ENCODE measurements at places on chromosomes 1 and 21.

DNA sequence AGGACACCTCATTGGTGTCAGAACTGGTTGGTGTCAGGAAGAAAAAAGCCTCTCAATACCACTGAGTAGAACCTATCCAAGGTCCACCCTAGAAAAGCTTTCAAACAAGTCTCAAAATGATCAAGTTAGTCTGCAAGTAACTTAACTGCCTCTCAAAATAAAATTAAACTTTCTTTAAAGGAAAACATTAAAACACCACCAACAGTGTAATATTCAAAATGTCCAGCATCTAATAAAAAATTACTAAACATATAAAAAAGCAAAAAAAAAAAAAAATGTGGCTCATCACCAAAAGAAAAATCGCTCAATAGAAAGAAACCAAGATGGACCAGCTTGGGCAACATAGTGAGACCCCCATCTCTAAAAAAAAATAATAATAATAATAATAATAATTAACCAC lies 18.7 kb upstream of the OLFML2B start:
- no peak for DNase-seq

DNA sequence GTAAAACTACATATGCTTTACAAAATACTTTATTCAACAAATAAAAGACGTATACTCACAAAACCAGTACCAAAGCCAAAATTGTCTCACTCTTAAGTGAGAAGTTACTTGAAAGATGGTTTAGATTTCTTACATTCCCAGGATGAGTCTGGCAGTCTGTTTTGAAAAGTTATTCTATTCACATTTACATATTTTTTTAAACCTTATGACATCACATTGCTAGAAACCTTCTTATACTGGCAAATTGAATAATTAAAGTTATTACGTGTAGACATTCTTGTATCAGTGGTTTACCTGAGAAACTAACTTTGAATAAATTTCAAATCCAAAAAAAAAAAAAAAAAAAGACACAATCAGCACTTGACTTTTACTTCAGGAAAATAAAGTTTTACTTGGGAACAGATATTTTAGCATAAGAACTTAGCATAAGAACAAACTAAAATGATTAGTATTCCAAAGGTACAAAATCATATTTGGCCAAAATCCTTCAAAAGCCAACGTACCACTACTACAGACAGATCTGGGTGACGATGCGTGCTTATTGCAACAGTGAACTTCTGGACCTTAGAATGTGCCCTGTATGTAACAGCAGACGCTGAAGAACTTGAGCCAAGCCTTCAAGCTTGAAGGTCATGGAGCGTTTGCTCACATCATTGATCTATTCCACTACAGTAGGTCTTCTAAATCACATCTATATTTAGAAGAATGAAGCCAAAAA lies 2.5 kb downstream of the CDC42BPA start:
- peak; percentile 61 for DNase-seq

- no peak for DNase-seq
Measured at GRCh38 chr1:172143384-172144055, 277.0 kb upstream of the C1orf105 start.

GRCh38 chr21:40165773-40166070 lies 298.5 kb downstream of the PCP4 start:
- no peak for DNase-seq

- DNase-seq: peak; percentile 84
Measured at GRCh38 chr1:84851839-84852238, 41.2 kb downstream of the LPAR3 start.

DNA sequence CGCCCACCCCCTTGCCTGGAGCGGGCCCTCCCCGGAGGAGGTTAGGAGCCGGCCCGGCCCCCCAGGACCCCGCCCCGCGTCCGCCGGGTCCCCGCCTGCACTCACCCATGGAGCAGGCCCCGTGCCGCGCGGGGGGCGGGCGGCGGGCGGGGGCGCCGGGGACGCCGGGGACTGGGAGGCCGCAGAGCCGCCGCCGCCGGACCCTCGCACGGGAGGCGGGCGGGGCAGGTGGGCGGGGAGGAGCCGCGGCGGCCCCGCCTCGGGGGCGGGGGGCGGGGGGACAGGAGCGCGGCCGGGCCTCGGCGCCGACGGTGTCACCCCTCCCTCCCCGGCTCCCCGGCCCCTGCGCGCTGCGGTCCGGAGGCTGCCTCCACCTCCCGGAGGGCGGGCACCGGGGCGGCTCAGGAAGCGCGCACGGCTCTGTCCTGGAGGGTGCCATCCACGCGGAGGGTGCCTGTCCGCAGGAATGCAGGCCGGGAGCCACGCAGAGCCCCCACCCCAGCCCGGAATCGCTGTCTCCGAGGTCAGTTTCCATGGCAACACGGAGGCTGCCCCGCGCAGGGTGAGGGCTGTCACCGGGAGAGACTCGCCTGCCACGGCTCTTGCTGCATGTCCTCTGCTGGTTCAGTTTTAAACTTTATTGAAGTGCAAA lies 5.9 kb upstream of the PLEKHG5 start:
- DNase-seq: peak; percentile 97

GRCh38 chr1:86503406-86504136 lies 34.8 kb downstream of the CLCA1 start:
- no peak for DNase-seq

- no peak for DNase-seq
Measured at GRCh38 chr1:1366699-1367066, 8.3 kb downstream of the AURKAIP1 start.

DNA sequence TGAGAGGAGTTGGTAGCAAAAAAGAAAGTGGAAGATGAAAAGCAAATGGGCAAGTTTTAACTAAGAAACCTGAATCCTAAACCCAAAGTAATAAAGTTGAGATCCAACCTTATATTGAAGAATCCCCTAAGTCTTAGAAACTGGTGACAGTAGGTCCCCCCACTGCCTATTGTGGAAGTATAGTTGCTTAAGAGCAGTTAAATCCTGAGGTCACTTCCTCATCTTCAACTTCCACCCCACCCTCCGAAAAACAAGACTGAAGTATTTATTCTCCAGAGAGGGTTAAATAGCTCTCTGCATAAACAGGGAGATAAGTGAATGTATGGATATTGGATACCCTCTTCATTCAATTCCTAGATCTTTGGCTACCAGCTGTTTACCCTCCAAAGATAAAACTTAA lies 3.3 kb upstream of the DSTYK start:
- no peak for DNase-seq

GRCh38 chr1:99559166-99559565 lies 86.7 kb upstream of the PALMD start:
- no peak for DNase-seq

GRCh38 chr1:19317126-19317910 lies 5.2 kb downstream of the SLC66A1 start:
- DNase-seq: peak; percentile 55

DNA sequence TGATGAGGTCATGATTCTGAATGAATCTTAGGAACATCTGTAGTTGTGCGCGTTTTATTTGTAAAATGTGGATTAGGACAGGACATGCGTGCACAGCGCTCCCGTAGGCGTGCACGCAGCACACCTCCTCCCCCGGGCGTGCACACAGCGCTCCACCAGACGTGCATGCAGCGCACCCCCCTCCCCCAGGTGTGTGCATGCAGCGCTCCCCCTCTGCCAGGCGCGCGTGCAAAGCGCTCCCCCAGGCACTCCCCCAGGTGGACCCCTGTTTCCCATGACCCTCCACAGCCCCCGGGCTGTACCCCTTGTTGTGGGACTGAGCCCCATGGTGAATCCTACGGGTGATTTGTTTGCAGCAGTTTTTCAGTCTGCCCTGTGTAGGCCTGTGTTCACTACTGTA lies 61.6 kb downstream of the S100B start:
- DNase-seq: peak; percentile 72

- DNase-seq: peak; percentile 85
Measured at GRCh38 chr21:39681845-39682244, 63.1 kb upstream of the IGSF5 start.

DNA sequence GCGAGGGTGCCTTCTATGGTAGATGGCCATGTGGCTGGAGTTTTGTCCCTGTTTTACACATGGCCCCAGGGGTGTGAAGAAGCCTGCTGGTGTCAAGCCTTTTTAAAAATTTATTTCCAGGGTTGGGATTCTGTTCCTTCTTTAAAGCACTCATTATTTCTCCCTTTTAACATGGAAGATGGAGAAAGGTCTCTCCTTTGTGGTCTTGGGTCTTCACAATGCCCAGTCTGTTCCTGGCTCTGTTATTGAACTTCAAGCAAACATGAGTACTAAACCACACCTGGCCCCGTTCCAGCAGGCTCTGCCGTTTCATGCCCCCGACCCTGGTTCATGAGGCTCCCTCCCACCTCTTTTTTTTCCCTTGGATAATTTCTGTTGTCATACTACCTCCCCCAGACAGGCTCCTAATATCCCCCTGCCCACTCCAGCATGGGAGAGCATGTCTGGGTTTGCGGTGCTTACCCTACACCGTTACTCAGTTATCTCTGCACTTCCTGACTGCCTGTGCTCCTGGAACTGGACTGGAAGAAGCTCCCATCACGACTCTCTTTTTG lies 121.2 kb upstream of the KIAA0040 start:
- no peak for DNase-seq

- DNase-seq: peak; percentile 90
Measured at GRCh38 chr1:153677718-153678518, 570 bp upstream of the NPR1 start.

GRCh38 chr1:39089931-39090521 lies 63.9 kb downstream of the NDUFS5 start:
- DNase-seq: peak; percentile 62

- DNase-seq: no peak
Measured at GRCh38 chr1:50308878-50309277, 114.4 kb downstream of the DMRTA2 start.

DNA sequence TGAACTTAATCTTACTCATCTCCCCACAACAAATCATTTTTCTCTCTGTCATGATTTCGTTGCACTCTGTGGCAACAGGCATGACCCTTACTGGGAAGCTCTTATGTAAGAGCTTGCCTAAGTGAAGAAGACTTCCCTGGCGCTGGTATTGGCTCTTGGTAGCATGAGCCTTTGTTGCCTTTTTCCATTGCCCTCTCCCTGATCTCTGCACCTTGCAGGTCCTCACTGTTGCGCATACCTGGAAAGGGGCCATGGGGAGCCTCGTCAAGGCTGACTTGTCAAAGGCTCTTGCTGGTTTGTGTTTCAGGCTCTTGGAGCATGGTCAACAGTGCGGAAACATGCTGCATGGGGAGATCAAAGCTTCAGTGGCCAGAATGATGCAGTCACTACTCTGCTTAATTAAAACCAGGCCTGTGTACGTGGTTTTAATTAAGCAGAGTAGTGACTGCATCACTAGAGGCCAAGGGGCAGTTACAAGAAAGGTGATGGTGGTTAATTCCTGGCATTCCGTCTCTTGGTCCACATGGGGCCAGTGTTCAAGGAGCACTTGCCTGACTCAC lies 141.3 kb downstream of the SPATA46 start:
- DNase-seq: no peak

- DNase-seq: no peak
Measured at GRCh38 chr1:99532276-99532580, 113.7 kb upstream of the PALMD start.

Measured in osteoblast (primary cell).